ENCODE measurements at places on chromosomes 5 and 9.

GRCh38 chr9:134629586-134630392 is 11.8 kb upstream of the COL5A1 start:
- no peak for DNase-seq

DNA sequence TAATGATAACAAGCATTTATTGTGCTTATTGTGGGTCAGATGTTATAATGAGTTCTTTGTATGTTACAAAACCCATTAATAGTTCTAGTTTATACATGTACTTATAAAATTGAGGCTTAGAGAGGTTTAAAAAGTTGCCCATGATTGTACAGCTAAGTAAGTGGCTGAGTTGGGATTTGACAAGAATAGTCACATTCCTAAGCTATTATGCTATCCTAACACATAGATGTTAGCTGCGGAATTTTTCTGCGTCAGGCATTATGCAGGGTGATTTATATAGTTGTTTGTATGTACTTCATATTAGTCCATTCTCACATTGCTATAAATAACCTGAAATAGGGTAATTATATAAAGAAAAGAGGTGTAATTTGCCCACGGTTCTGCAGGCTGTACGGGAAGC is 12.5 kb downstream of the COMMD10 start:
- no peak for DNase-seq

GRCh38 chr9:81619353-81620001 is 69.9 kb downstream of the TLE1 start:
- no peak for DNase-seq

GRCh38 chr9:129736334-129736733 is 16.5 kb downstream of the PTGES start:
- no peak for DNase-seq

- DNase-seq, result no peak
Observed at GRCh38 chr5:57550132-57550531, 67.5 kb upstream of the ACTBL2 start.

- peak; percentile 23 for DNase-seq
Observed at GRCh38 chr9:1837453-1838084, 177.6 kb upstream of the SMARCA2 start.

DNA sequence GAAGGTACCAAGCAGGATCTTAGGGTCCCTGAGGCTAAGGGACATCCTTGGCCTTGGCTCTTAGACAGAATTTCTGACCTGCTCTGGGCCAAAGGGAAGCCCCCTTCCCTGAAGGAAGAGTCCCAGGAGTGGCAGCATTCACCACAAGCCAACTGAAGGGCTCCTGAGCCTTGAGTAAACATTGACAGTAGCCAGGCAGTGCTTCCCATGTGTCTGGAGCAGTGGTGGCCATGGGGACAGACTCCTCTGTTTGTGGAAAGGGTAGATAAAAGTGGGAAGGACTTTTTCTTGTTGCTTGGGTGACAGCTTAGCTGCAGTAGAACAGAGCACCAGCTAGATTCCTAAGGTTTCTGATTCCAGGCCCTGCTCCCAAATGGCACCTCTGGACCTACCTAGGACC is 61.4 kb upstream of the VLDLR start:
- no peak for DNase-seq

GRCh38 chr9:123291736-123292135 is 23.4 kb upstream of the STRBP start:
- DNase-seq, result no peak

DNA sequence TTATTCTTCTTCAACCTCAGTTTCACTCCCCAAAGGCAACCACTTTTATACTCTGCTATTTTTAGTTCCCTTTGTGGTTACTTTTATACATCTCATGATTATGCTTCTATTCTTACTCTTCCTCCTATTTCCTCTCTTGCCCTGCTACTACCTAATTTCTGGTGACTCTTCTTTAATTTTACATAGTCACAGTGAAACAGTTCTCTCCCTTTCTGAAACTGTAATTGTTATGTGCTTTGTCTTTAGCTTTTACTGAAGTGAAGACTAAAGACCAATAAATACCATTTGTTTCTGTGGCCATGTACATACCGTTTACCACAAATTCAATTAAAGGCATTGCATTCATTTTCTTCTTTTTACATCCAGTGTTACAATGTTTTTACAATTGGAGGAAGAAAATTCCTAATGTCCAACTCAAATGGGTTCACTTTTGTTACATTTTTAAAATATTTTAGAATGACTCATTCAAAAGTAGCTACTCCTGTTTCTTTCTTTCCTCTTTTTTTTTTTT is 410.6 kb downstream of the PSAT1 start:
- peak; percentile 27 for DNase-seq

DNA sequence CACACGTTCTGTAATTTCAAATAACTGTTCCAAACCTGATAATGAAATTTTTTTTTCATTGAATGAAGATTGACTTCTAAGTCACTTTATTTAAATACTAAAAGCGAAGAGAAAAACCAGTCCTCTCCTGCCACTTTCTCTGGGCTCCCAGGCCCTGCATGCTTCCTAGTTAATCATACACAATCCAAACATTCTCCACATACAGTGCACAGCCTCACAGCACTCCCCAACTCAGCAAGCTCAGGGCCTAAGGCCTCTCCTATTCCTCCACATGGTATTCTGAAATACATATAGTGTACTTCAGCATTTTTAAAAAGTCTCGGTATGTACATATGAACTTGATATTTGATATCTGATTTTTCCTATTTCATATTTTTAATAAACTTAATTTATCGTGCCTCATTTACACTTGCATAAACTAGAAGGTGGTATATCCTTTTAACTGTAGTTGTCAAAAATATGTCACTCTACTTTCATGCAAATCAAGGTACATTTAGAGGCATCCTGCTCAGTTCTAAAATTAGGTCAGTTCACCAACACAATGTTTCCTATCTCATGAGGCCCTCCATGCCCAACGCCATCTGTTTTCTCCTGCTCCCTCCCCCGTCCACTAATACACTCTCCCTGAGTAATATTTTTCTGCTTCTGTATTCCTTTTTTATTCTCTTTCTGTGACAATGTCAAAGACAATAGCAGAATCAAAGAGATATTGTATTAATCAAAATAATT is 206.7 kb downstream of the ARRDC3 start:
- no peak for DNase-seq

GRCh38 chr9:97907046-97907445 is 15.3 kb downstream of the TRMO start:
- peak; percentile 66 for DNase-seq

GRCh38 chr9:135463140-135463539 is 16.4 kb upstream of the PPP1R26 start:
- DNase-seq, result no peak

DNA sequence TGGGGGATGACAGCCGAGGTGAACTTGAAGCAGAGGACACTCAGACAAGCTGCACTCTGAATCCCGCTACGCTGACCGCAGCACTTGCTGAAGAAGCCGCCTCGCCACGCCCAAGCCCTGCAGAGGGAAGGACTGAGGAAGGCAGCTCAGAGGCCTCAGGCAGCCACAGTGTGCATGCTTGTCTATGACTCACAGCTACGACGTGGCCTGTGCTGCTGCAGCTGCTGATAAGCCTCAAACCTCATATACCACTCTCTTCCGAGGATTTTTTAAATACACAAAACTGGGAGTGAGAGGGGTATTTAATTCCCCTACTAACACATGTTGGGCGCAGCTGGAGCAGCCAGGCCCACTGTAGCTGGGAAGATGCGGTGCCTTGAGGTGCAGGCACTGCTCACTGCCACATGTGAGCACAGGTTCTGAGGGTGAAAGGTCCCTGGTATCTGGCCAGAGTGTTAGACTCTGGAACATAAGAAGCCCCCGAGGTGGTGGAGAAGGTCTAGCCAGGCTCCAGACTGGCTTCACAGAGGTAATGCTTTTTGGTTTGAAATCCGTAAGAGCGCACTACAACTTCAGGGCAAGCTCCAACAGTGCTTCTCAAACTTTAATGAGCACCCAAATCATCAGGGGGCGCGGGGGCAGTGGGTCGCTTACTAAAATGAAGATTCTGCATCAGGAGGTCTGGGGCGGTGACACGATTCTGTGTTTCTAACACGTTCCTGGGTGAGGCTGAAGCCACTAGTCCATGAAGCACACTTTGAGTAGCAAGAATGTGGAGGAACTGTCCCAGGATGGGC is 196.8 kb downstream of the AUH start:
- DNase-seq, result peak; percentile 92

DNA sequence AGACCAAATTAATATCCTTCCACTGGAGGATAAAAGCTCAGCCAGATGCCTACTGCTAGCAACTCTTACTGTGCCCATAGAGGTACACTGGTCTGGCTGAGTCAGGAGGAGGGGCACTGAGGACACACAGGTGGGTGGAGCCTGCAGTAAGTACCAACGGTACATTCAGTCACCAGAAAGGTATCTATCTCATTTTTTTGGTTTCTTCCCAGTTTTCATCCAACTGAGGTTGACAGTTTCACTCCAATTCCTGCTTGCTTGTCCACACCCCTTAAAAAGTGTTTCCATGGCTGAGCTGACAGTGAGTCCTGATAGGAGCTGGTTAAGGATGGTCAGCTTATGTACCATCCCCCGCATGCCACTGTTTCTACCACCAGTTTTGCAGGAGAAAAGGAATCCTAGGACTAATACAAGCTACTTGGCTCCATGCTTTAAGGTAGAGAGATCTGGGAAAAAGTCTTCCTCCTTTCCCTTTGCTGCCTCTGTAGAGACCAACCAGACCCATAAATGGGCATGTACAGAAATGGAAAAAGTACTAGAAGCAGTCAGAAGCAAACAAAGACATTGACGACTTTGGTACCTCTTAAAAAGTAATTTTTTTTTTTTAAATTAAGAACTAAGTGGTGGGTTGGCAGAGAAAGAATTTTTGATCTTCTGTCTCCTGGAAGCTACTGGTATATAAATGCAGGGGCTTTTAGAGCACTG is 3.2 kb downstream of the ELL2 start:
- no peak for DNase-seq

DNA sequence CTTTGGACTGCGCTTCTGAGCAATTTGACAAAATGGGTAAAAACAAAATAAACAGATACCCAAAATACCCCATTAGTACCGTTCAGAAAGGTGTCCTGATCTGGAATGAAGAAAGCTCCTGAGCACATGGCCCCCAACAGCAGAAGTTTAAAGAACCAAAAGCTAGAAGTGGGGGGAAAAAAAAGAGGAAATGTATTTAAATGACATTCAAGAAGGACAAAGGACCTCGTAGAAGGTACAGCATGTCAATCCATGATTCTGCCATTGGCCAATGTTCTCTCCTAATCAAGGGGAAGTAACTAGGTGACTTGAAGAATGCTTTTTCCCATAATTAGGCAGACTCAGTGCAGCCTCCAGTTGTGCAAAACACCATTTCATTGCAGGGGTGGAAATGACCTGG is 78.6 kb downstream of the SERINC5 start:
- no peak for DNase-seq

GRCh38 chr9:133335924-133336811 is at the start of gene SURF6:
Gene SURF6 (minus strand): TSS chr9:133336188. CDS start chr9:133336132, 56 bp downstream.
- peak; percentile 97 for DNase-seq

DNA sequence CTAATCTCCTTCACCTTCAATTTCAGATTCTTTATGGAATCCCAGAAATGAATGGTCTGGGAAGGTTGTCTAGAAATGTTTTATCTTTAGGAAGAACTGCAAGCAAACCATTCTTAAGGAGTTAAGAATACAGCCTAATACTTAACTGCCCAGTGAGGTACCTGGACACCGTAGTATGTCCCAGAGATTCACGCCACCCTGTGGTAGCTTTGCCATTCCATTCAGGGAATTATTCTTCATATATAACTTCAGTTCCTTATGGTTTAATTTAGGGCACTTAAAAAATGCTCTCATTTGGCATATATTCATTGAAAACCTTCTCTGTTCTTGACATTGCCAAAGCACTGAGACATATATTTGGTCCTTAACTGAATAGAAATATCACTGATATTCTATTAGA is 49.7 kb downstream of the ACTBL2 start:
- peak; percentile 36 for DNase-seq

Data from suppressor macrophage (primary cell).